Right hindlimb (tissue), 1 donor: ENCODE measurements at places on chromosomes 5 and 9.
A peak's percentile ranks its signal among the peaks of the same experiment; 100 is the strongest.

DNA sequence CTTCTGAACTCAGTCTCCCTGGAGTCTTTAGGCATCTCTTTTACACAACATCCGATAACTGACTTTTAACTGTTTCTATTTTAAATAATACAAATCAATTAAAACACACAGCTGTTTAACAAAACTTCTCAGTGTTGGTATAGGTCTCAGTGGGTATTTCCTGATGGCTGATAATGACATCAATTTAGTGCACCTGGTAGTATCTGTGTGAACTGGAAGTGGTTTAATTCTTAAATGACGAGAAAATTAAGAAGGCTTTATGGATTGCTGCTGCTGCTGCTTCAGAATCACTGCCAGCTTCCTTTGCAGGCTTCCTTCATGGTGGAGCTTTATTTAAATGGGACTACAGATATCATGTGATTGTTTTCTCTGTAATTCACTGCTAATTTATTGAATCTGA lies 92.3 kb downstream of the RPS23 start:
- no peak for DNase-seq

- DNase-seq, result no peak
Observed at GRCh38 chr5:59744531-59744992, 149.0 kb downstream of the PDE4D start.

GRCh38 chr5:177142098-177142611 lies 8.6 kb downstream of the NSD1 start:
- DNase-seq, result no peak

- DNase-seq, result peak; percentile 24
Observed at GRCh38 chr9:22052376-22052945, 43.4 kb upstream of the CDKN2B start.

- DNase-seq, result peak; percentile 49
Observed at GRCh38 chr5:142109331-142110045, 909 bp downstream of the NDFIP1 start.

DNA sequence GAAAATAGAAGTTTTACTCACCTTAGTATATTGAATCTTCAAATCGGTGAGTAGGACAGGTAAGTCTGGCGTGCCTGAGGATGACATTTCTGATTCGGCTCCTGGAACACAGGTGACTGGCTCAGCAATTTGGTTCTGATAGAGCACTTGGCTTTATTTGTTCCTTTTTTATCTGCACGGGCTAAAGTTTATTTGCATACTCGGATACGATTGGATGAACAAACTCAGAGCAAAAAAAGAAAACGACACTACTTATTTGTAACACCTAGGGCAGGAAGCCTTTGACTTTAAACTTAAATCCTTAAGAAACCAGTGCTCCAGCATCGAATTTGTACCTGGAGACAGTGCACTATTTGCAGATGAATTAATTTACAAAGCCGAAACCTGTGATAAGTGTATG lies at the start of gene ALDH1A1:
TSS of gene ALDH1A1 (minus strand) at position 140 of the 400 bp plus-strand sequence. CDS start at position 87, 53 bp downstream.
- DNase-seq, result no peak

- DNase-seq, result no peak
Observed at GRCh38 chr5:89395111-89395510, 512.1 kb upstream of the MEF2C start.
